ENCODE measurements at places on chromosomes 2 and 18.

- DNase-seq: no peak
These were observed 26.7 kb downstream of the PTPN2 start for GRCh38 chr18:12857215-12857905.

GRCh38 chr2:28431741-28432140, 39.1 kb downstream of the FOSL2 start:
- DNase-seq: no peak

GRCh38 chr2:55934337-55934736, 10.8 kb upstream of the EFEMP1 start:
- no peak for DNase-seq

GRCh38 chr2:1600191-1601066, 143.9 kb downstream of the PXDN start:
- DNase-seq: no peak

DNA sequence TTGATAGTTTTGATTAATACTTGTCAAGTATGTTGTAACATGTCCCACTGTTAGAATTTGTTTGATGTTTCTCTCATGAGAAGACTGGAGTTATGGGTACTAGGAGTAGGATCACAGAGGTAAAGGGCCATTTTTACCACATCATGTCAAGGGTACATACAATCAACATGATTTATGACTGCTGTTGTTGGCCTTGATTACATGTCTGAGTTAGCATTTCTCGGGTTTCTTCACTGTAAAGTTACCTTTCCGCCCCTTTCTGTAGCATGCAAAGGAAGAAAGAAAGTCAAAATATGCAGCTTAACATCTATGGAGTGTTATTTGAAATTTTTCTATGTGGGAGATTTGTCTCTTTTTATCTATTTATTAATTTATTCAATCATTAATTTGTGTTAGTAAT, 1456.4 kb downstream of the SUCLG1 start:
- DNase-seq: no peak

- no peak for DNase-seq
These were observed 1834.1 kb upstream of the CELF4 start for GRCh38 chr18:39399662-39400061.

GRCh38 chr2:156483741-156484173, 47.6 kb downstream of the GPD2 start:
- DNase-seq: no peak

Data from NCI-H524 treated with DMSO at 0.1 percent for 48 hours (cell line).